Keratinocyte (primary cell): ENCODE measurements at places on chromosomes 5 and 9. TPM values are rescaled to one million over a fixed set of nuclear protein-coding genes. Genes with fewer than 3 reads are reported as not detected.

The CFAP157 gene
- polyA plus RNA-seq = 0.03 TPM in 1 of 3 replicates, not detected in the others

DNA sequence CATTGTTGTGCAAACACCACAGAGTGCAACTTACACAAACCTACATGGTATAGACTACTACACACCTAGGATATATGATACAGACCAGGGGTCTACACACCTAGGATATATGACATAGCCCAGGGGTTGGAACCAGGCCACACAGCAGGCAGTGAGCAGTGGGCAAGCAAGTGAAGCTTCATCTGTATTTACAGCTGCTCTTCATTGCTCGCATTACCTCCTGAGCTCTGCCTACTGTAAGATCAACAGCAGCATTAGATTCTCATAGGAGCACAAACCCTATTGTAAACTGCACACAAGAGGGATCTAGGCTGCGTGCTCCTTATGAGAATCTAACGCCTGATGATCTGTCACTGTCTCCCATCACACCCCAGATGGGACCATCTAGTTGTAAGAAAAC is 56.6 kb downstream of the AP3B1 start:
- no peaks in the 10 kb centered on the region for H3K4me1 ChIP-seq
- peaks cover 2% of the 10 kb centered on the region for H3K36me3 ChIP-seq
- no peak for DNase-seq
- H3K27ac ChIP-seq = no peak overlapping the region
- no peak overlapping the region for H3K4me3 ChIP-seq
- H3K27me3 ChIP-seq = no peaks in the 10 kb centered on the region

DNA sequence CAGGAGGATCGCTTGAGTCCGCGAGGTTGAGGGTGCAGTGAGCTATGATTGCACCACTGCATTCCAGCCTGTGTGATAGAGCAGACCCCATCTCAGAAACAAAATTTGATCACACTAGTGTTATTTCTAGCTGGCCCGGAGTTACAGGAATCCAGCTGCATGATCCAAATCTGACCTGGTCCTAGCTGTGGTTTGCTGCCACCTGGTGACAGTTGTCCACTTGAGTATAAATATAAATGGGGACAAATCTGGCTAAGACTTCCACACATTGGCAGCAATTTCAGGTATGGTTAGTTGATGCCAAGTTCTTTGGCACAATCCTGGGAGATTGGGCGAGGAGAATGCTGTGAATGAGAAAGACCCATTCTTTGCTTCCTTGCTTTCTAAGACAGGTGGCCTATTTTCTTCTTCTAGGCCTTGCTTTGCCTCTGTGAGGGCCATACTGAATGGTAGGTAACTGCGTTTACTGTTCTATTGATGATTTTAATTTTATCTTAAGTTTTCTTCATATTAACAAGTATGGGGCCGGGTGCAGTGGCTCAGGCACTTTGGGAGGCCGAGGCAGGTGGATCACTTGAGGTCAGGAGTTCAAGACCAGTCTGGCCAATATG is 35.4 kb downstream of the UBE2R2 start:
- no peaks in the 10 kb centered on the region for H3K27me3 ChIP-seq
- H3K27ac ChIP-seq = no peak overlapping the region
- no peak overlapping the region for H3K4me3 ChIP-seq
- H3K4me1 ChIP-seq = no peaks in the 10 kb centered on the region

DNA sequence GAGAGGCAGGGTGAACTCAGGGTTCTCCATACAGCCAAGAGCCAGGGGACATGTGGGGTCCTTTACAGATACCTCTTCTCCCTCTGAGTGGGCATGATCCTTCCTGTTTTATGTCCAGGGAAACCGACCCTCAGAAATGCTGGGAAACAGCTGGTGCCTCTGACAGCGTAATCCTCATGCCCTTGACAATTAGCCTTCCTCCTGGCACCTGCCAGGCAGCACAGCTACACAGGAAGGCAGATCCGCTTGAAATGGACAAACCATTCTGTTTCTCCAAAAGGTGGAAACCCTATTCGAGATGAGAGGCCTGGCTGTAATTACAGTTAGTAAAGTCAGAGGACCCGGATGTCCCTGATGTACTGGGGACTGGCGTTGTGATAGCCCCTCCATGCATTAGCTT is 7.2 kb downstream of the ERGIC1 start:
- no peaks in the 10 kb centered on the region for H3K27me3 ChIP-seq
- H3K4me1 ChIP-seq = no peaks in the 10 kb centered on the region
- no peak for DNase-seq
- H3K27ac ChIP-seq = no peak overlapping the region

- no peak overlapping the region for H3K27ac ChIP-seq
- H3K4me3 ChIP-seq = no peak overlapping the region
- H3K4me1 ChIP-seq = no peaks in the 10 kb centered on the region
Measured at GRCh38 chr5:146249801-146250200, 46.4 kb downstream of the RBM27 start.

The NSG2 gene
- 0.09 TPM in 1 of 3 replicates, not detected in the others for polyA plus RNA-seq

DNA sequence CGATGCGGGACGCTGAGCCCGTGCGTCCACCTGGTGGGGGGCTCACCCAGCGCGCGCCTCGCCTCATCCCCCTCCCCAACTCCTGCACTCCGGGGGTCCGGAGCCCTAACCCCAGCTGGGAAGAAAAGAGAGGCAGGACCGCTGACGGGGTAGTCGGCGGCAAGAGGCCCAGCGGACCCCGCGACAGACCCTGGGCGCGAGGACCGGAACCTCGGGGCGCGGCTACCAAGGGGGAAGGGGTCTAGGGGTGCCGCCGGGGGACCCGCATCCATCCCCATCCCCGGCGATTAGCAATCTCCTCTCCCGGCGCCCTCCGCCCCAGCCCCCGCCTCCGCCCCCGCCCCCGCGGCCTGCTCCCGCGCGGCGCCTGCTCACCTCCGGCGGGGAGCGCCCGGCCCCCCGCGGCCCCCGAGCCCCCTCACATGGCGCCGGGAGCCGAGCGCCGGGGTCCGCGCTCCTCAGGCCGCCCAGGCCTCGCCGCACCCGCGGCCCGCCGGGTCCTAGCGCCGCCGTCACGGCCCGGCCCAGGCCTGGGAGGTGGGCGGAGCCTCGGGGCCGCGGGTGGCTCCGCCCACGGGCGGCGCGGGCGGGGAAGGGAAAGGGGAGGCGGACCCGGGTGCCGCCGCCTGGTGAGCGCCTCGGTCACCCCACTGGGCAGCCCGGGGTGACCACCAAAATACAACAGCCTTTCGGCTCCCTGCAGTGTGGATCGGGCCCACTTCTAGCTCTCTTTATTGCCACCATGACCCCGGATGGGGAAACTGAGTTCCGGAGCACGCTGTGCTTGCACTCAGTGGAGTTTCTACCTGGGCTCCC is at the start of gene ST6GALNAC6:
TSS of gene ST6GALNAC6 (minus strand) at position 476 of the 816 bp plus-strand sequence. CDS start 1,622 bp downstream, outside the sequence.
- H3K27me3 ChIP-seq = no peaks in the 10 kb centered on the region
- peak within 1 kb of the TSS; percentile 43 for H3K27ac ChIP-seq
- H3K36me3 ChIP-seq = peaks cover 13% of the 10 kb centered on the region
- H3K4me1 ChIP-seq = peaks cover 8% of the 10 kb centered on the region
- DNase-seq = no peak
- H3K4me3 ChIP-seq = peak within 1 kb of the TSS; percentile 79

DNA sequence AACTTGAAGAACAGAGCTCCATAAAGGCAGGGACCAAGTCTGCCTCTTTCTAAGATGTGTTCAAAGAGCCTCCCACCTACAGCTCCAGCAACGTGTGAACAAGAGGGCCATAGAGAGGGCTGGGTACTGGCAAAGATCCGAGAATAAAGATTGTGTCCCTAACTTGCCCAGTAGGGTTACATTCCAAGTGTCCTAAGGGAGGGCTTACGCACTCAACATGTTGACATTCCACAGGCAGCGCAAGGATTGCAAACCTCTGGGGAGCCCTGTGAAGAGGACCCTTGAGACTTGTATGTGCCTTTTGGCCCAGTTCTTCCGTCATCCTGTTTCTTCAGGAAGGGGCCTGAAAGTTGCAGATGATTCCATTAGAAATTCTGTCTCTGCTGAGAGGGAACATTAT is 48.2 kb upstream of the ENTREP1 start:
- no peaks in the 10 kb centered on the region for H3K36me3 ChIP-seq
- no peak for DNase-seq
- H3K4me1 ChIP-seq = no peaks in the 10 kb centered on the region
- no peak overlapping the region for H3K27ac ChIP-seq
- H3K27me3 ChIP-seq = no peaks in the 10 kb centered on the region

DNA sequence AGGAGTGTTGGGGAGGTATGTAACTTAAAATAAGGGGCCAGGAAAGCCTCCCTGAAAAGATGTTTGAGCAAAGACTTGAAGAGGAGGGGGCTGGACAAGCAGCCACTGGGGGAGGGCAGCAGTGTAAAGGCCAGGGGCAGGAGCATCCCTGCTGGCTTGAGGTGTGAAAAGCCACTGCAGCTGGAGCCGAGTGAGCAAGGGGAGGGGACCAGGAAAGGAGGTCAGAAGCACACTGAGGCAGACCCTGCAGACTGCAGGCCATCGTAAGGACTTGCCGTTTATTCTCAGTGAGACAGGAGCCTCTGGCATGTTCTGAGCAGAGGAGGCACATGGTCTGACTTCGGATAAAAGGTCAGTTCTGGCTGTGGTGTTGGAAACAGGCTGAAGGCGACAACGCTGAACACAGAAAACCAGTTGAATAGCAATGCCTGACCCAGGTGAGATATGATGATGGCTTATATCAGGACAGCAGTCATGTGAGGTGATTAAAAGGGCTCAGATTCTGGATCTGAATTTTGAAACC is 10.2 kb upstream of the ERGIC1 start:
- H3K36me3 ChIP-seq = no peaks in the 10 kb centered on the region
- no peaks in the 10 kb centered on the region for H3K27me3 ChIP-seq
- no peak for DNase-seq
- H3K4me1 ChIP-seq = peaks cover 23% of the 10 kb centered on the region

The FOXD4L3 gene
- not detected in 3 replicates for polyA plus RNA-seq

DNA sequence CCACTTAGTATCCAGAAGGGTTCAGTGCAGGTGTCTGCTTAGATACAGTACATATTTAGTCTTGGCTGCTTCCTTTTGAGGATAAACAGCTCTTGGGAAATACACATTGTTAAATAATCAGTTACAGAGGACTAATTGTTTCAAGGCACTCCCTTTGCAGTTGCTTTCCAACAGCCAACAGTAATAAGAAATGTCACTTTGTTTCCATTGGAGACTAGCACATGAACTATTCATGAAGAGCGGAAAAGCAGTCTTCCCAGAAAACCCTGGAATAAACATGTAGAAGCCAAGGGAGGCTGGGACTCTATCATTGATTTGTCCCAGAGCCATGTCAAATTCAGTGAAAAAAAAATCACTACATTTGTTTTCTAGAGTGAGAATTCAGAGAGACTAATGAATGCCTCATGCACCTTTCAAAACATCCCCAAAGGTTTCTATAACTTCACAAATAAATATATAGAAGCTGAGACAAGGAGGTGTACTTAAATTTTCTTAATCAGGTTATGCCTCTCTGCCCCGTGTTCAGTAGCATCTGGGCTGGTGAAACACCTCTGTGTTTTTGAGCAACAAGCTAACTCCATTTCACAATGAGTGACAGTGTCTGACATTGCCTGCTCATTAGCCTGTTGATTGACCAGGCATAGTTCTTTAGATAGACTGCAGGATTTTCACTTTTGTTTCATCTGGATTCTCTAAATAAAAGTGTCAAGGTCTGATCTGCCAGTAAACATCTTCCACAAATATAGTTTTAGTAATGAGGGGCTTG is 271.5 kb downstream of the ARRDC3 start:
- no peaks in the 10 kb centered on the region for H3K4me1 ChIP-seq
- H3K27ac ChIP-seq = no peak overlapping the region
- H3K4me3 ChIP-seq = no peak overlapping the region
- no peaks in the 10 kb centered on the region for H3K36me3 ChIP-seq

DNA sequence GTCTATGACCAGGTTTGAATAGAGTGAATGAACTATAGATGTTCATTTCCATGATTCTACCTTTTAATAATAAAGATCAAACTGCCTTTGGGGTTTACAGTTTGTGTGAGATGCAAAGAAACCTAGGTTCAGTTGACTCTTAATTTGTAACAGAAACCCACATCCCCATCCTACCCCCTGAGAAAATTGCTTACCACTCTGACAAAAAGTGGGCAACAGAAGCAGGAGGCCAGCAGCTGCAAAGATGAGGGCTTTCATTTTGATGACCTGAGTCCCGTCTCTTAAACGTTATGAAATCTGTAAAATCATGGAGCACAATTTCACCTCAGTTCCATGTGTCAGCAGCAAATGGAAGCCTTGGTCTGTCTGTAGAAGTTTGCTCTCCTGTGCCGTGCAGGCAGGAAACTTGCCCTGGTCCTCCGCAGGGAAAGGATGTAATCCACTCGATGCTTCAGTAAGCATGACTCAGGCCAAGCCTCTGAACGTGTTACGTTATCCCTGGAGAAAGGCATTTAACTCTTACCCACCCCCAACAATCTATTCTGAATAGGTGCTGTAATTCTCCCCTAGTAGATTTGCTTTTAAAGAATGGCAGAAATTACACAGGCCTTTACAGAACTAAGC is at the start of gene F2RL2:
TSS of gene F2RL2 (minus strand) at position 431 of the 624 bp plus-strand sequence. CDS start at position 258, 173 bp downstream.
- H3K4me1 ChIP-seq = no peaks in the 10 kb centered on the region
- H3K27me3 ChIP-seq = no peaks in the 10 kb centered on the region
- no peak for DNase-seq
- no peaks in the 10 kb centered on the region for H3K36me3 ChIP-seq
- H3K27ac ChIP-seq = no peak within 1 kb of the TSS

The STKLD1 gene
- polyA plus RNA-seq = 0.39 to 0.77 TPM in 2 of 3 replicates, not detected in the other

- H3K27me3 ChIP-seq = no peaks in the 10 kb centered on the region
- H3K4me1 ChIP-seq = peaks cover 23% of the 10 kb centered on the region
- DNase-seq = no peak
- H3K4me3 ChIP-seq = no peak overlapping the region
Measured at GRCh38 chr9:123343443-123344191, 12.4 kb upstream of the CRB2 start.

GRCh38 chr5:145858959-145859358 is 13.9 kb downstream of the GRXCR2 start:
- no peak overlapping the region for H3K27ac ChIP-seq
- no peaks in the 10 kb centered on the region for H3K27me3 ChIP-seq
- peaks cover 22% of the 10 kb centered on the region for H3K4me1 ChIP-seq
- H3K4me3 ChIP-seq = no peak overlapping the region

The WDR38 gene
- polyA plus RNA-seq = not detected in 3 replicates

The EGFLAM gene
- not detected in 3 replicates for polyA plus RNA-seq

DNA sequence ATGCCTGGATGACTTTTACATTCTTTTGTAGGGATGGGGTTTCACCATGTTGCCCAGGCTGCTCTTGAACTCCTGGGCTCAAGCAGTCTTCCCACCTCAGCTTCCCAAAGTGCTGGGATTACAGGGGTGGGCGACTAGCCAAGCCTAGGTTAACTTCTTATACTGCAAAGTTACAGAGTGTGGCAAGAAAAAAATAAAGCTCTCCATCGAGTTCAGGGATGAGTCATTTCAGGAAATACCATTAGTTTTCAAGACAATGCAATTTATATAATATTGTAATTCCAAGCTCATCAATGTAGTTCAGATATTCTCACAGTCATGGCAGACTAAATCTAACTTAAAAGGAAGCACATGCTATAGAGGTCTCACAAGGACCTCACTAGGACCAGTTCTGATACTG is 11.5 kb upstream of the ABO start:
- DNase-seq = no peak
- H3K4me1 ChIP-seq = peaks cover 2% of the 10 kb centered on the region
- H3K4me3 ChIP-seq = no peak overlapping the region
- H3K36me3 ChIP-seq = no peaks in the 10 kb centered on the region

DNA sequence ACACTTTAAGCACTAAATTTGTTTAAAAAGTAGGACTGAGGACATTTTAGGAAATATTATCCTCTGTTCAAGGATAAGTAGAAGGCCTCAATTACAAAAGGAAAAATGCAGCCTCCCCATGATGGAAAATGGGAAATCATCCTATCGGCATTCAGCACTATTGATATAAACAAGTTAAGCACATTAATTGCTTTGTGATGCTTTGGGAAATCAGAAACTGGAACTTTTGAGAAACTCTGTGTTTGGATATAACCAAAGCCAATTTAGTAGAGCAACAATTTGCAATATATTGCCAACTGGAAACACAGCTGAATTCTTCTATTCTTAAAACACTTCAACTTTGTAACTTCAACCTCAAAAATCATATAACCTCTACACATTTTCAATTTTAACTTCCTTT is 65.2 kb upstream of the PTGER4 start:
- no peak overlapping the region for H3K27ac ChIP-seq
- no peaks in the 10 kb centered on the region for H3K27me3 ChIP-seq
- H3K4me1 ChIP-seq = peaks cover 18% of the 10 kb centered on the region
- no peak for DNase-seq
- H3K36me3 ChIP-seq = no peaks in the 10 kb centered on the region
